ENCODE measurements at places on chromosomes 13 and 19. TPM values are rescaled to one million over a fixed set of nuclear protein-coding genes. Genes with fewer than 3 reads are reported as not detected.

DNA sequence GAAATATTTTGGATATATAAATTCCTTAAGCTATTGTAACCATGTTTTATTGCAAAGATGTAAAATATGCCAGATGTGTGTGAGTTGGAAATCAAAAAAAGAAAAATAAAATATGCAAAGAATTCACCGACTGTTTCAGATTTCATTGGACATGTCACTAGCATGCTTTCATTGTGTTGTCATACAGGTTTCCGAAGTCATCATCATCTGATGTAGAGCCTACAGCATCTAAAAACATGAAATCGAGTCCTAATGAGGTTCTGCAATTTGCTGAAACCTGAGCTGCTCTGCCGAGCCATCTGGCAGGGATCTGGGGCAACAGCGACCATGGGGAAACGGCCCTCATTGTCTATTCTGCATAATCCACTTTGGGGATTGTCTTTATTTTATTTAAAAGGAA is 196.1 kb upstream of the MAB21L1 start:
- DNase-seq: no peak

DNA sequence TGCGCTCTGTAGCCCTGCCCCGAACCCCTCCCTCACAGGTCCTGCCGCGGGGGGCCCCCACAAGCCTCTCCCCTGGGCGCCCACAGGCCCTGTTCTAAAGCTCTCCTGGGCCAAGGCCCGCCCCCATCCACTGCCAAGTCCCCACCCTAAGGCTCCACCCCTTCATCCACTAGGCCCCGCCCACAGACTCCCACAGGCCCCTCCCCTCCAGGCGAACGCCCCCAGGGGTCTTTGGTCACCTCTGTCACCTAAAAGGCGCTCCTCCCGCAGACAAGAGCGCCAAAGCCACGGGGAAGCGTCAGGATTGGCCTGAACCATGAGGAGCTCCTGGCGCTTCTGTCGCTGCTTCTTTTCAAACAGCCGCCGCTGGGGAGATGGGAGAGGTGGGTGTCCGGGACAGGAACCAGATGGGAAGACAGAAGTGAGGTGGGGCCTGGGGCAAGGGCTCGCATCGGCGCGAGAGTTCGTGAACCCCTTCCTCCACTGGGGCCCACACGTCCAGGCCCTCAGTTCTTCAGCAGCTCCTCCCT is 2.3 kb downstream of the TULP2 start:
- DNase-seq: peak; percentile 58

ZNF835 gene
- not detected for polyA plus RNA-seq

FOXA3 gene
- not detected for polyA plus RNA-seq

All from fibroblast of lung (primary cell).